Iris pigment epithelial cell (primary cell): ENCODE measurements at places on chromosomes 16 and 17.

- no peak for DNase-seq
Measured at GRCh38 chr16:88703486-88704309, 2.5 kb downstream of the RNF166 start.

GRCh38 chr16:3530371-3530914, 29.6 kb downstream of the CLUAP1 start:
- DNase-seq: no peak

GRCh38 chr17:79959042-79959441, 76.6 kb downstream of the TBC1D16 start:
- no peak for DNase-seq

GRCh38 chr16:71933913-71934695, 38.8 kb downstream of the IST1 start:
- DNase-seq: peak; percentile 77

GRCh38 chr16:715477-716199, 720 bp downstream of the METRN start:
- DNase-seq: no peak

- DNase-seq: no peak
Measured at GRCh38 chr16:82732461-82732860, 105.7 kb downstream of the CDH13 start.

DNA sequence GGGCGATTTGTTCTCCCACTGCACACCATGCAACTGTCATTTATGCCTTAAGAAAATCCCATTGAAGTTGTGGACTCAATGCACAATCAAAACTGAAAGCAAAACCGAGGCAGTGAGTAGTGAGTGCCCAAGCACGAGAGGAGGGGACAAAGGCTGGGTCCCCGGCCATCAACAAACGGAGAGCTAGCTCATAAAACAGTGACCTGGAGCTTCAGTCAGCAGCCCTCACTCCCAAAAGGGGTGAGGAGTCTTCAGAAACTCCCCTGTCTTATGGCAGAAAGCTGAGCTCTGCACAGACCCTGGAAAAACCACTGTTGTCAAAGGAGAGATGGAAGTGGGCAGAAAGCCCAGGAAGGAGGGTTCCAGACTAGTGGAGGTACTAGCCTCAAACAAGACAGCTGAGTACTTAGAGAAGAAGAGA, 96.9 kb downstream of the ADCY9 start:
- DNase-seq: peak; percentile 49

- peak; percentile 34 for DNase-seq
Measured at GRCh38 chr17:27657620-27658019, 26.6 kb downstream of the LGALS9 start.

DNA sequence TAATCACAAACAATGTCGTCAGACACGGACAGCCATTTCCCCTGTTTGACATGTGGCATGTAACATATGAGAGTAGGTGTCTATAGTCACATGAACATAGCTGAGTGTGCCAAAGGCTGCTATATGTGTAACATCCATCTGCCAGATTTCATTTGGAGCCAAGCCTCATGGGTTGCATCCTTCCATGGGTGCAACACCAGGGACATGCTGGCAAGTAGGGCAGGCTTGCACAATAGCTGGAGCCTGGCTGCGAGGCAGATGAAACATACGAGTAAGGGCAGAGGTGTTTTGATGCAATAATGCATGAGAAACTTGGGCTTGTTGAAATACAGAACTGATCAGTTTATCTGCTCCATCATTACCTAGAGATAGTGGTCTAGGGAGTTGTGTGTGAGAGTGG, 9.0 kb upstream of the ZNF689 start:
- DNase-seq: no peak

DNA sequence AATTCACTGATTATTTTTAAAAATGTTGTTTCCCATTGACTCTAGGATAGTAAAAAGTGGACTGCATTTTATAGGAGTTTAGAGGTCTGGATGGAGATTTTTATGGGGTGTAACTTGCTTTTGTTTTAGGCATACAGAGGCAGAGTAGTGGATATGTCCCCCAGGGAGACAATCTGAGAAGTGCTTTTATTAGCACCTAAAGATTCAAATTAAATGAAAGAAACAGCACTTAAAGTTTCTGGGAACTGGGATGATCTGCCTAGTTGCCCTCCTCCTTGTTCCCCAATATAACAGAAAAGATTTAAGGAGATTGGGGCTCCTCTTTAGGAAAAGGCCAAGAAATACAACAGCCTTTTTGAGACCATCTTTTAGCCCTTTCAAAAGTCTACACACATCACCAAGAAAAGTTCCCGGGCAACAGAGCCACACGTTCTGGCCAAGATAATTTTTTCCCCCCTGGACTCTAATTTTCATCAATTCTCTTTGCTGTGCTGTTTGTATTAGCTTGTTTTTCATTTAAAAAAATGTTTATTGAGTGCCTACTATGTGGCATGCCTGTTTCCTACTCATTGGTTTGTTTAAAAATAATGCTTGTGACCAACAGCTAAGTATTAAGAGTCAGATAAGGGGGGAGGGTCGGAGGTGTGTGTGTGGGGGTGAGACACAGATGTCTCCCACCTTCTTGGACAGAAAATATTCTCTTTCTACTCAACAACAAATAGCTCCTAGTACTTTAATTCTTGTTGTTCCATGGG, 2.5 kb upstream of the IGF2BP1 start:
- DNase-seq: no peak

DNA sequence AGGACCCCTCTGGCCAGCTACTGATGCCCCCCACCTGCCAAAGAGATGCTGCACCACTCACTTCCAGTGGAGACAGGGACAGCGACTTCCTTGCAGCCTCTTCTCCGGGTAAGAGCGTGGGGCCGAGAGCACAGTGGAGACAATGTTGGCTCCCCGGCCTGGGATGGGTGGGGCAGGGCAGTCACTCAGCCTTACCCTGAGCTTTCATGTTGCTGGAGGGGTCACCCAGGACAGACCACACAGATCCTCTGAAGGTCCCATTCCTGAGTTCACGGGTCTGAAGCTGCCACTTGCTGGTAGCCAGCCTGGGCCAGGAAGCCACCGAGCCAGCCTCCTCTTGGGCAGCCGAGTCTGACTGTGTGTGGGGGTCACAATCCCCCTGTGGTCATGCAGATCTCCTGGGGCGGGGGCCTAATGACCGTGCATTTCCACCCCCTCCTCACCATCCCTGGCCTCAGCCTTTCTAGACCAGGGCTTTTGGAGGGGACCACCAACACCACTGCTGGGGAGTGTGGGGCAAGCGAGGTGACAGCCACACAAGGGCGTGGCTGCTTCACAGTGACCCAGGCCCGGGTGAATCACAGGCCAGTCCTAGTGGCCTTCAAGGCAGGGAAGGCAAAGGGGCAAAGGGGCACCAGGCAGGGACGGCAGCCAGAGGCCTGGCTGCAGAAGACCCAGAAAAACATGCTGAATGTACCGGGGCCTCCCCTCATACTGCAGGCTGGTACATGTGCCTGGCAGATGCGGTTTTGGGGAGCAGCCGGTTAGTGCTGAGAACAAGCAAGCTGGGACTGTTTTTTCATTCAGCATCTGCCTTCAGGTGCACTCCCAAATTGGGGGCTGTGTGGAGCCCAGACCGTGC, 10.4 kb downstream of the TAF1C start:
- no peak for DNase-seq

DNA sequence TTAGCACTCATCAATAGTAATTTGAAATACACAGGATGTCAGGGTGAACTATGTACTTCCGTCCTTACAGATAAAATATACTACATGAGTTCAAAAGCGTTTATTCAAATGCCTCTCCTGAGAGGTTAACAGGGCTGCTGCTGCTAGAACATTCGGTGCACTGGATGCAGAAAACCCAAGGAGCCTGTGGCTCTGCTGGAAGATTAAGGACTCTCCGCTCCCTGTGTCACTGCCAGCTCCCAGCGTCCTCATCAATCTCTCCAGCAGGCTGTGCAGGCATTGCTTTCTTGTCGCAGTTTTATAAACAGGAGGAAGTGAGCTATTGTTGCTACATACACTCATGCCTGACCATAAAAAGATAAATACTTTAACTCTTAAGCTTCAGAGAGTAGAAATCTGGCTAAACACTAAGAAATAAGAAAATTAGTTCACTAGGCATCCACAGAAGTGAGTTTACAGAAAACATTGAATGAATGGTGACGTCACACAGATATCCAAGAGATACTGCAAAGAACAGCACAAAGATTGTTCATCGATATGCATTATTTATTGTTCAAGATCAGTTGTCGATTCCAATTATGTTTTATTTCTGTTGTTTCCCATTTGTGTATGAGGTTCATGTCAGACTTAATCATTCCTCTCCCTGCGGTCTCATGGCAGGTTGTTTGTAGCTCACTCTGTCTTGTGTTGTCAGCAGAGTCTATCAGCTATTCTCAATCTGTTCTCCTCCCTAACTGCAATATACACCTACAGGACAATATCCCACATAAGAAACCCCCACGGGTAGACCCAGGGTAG, 127.9 kb upstream of the MON1B start:
- no peak for DNase-seq

DNA sequence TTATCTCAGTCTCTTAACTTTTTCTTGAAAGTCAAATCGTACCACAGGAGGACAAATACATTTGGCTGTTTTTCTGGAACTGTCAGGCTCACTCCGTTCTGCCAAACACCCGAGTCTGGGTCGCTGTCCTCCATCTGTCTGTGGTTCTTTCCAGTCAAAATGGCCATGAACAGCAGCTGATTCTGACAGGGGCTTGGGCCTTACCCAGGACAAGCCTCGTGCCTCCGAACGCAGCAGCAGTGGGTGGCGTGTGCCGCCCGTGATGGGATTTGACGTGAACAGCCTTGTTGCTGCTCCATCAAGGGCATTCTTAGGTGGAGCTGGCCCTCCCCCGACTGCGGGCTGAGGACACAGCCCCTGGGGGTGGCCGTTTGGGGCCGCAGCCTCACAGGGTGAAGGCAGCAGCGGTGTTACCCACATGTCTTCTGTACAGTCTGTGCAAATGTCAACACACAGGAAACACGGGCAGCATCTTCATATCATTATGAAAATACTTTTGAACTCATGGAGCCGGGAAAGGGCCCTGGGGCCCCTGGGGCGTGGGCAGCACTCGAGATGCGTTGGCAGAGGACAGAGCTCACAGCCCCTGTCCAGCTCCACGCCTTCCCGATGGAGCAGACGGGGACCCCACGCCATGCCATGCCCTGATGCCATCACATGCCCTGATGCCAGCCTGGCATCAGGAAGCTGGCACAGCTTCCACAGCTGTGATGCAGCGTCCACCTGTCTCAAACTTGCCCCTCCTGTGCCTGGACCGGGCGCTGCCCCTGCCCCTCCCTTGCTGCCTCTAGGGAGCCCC, 8.6 kb upstream of the ACSF3 start:
- DNase-seq: no peak

- peak; percentile 61 for DNase-seq
Measured at GRCh38 chr17:55571095-55571494, 59.8 kb upstream of the SMIM36 start.

DNA sequence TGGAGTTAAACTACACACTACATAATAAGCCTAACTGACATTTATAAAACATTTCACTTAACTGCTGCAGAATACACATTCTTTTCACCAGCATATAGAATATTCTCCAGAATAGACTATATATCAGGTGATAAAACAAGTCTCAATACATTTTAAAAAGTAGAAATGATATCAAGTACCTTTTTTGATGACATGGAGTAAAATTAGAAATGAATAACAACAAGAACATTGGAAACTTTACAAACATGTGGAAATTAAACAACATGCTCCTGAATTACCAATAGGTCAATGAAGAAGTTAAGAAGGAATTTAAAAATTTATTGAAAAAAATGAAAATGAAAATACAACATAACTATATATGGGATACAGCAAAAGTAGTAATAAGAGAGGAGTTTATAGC, 47.5 kb upstream of the CES5A start:
- DNase-seq: no peak
